ENCODE measurements at places on chromosomes 4 and X. TPM values are rescaled to one million over a fixed set of nuclear protein-coding genes. Genes with fewer than 3 reads are reported as not detected.

- DNase-seq, result peak; percentile 68
Measured at GRCh38 chrX:1099146-1099770, 113.2 kb downstream of the CRLF2 start.

GRCh38 chr4:73230865-73231517 is 27.6 kb downstream of the ANKRD17 start:
- DNase-seq, result no peak

DNA sequence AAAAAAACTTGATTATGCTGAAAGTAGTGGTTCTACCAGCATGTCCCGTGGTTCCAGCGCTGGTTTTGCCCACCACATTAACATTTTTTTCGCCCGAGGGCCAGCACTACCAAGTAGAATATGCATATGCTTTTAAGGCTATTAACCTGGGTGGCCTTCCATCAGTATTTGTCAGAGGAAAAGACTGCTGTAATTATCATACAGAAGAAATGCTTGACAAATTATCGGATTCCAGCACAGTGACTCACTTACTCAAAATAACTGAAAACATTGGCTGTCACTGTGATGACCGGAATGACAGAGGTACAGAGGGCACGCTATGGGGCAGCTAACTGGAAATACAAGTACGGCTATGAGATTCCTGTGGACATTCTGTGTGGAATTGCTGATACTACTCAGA is 34.6 kb downstream of the PRPS2 start:
- DNase-seq, result no peak

- DNase-seq, result no peak
Measured at GRCh38 chr4:9976781-9977180, 44.5 kb downstream of the SLC2A9 start.

The CITED1 gene
- total RNA-seq, result not detected

The UGT2A1 gene
- not detected for total RNA-seq

GRCh38 chrX:39633293-39633692 is 464.5 kb downstream of the BCOR start:
- DNase-seq, result no peak

DNA sequence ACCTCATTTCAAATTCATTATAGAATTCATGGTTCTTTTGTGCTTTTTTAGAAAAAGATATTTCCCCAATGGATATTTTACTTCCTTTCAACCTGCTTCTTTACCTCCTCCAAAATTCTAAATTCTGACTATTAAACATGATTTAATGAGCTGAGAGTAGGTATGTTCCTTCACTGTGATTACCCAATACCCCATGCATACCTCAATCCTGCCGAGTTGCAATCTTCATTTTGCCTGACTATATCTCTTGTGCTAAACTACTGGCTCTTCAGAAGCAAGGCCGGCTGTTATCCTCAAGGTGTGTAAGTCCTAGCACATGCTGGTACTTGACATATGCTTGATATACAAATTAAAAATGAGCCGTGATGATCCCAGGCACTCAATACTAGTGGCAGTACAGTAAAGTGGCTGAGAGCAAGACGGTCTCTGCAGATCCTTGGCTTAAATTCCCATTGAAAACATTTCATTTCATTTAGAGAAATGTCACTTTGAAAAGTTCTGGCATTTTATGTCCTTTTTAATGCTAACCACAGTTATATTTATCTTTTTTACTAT is 320.4 kb downstream of the KCNIP4 start:
- DNase-seq, result no peak

DNA sequence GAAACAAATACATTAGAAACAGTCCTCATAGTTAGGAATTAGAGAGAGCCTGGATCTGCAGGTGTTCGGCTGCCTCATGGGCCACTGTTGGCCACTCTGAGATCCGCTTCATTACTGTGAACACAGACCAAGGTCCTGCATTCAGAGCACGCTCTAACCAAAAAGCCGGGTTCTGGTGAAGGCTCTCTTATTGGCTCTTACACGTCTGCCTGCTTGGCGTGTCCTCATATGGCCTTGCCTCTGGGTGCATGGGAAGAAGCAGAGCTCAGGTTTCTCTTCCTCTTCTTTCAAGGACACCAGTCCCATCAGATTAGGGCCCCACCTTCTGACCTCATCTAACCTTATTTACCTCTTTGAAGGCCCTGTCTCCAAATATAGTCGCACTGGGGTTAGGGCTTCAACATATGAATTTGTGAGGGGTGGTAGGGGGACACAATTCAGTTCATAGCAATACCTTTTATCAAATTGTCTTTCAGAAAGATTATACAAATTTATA is 37.1 kb upstream of the ELF2 start:
- DNase-seq, result no peak

DNA sequence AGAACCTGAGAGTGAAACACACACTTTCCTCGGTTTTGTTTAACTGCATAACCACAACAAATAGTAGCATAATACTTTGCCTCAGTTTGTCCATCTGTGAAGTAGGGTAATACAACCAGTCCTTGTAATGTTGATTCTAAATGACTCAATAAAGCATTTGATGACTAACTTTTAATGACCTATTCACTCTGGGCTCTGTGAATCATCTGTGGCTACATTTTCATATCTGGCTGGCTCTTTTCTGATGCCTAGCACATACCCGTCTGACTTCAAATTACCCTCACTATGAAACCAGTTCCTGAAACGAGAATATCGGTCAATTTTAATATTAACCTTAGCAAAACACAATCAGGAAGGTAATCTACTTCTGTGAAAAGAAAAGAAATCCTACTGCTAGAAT is 151.0 kb downstream of the SH2D1A start:
- no peak for DNase-seq

GRCh38 chr4:89007338-89007939 is 49.5 kb downstream of the FAM13A start:
- DNase-seq, result no peak

- no peak for DNase-seq
Measured at GRCh38 chrX:103730796-103731493, 20.2 kb downstream of the TMEM31 start.

The NXF3 gene
- 3.1 TPM for total RNA-seq

GRCh38 chr4:84499624-84499982 is 511 bp upstream of the NKX6-1 start:
- DNase-seq, result peak; percentile 78

DNA sequence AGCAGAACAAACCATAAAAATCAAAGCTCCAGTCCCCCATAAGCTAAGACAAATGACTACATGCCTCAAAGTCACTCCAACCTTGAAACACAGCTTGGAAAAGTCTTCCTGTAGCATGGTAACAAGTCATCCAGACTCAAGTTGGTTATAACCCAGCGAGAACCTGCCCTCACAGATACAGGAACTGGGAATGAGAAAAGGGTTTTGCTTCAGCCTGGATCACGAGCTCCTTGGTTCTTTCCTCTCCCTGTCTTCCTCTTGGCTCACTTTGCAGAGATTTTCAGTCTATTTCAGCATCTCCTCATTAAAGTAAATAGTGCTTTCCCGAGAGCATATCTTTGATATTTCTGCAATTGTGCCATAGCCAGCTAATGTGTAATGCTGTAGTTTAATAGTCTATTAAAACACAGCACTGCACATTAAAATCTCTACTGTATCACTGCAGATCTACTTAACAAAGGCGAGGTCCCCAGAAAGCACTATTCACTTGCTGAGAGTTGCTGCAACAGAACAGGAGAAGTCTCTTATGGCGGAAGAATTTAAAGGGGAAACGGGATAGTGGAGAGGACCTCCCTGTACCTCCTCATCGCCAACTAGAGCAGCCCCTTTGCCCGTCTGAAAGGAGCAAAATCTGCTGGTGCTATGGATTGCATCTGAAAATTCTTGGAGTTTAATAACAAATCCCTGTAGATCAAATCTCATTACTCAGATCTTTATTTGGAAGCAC is 249.3 kb upstream of the GATB start:
- no peak for DNase-seq

- no peak for DNase-seq
Measured at GRCh38 chr4:136687118-136687517, 845.2 kb downstream of the PCDH18 start.

The STPG2 gene
- total RNA-seq, result 0.19 TPM

DNA sequence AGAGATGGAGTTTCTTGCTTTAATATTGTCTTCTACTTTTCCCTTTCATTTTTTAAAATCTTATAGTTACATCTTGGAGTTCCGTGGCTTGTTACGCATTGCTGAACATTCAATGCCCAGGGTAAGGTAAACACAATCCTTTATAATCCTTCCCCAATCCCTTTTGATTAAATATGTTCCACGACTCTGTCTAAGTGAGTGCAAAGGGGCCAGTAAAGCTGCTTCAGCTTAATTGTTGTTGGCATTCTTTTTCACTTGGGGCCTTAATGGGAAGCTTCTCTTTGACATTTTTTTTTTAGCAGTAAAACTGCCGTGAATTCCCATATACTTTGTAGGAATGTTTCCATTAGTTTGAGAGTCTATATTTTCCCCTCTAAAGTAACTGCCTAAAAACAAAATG is 1028.1 kb downstream of the C4orf33 start:
- no peak for DNase-seq

The HSFX2 gene
- total RNA-seq, result not detected

Measured in posterior vena cava (tissue), 2 donors.